Muscle of arm (tissue), 14 donors: ENCODE measurements at places on chromosomes 11 and 22. TPM values are rescaled to one million over a fixed set of nuclear protein-coding genes. Genes with fewer than 3 reads are reported as not detected.
A peak's percentile ranks its signal among the peaks of the same experiment; 100 is the strongest.

DNA sequence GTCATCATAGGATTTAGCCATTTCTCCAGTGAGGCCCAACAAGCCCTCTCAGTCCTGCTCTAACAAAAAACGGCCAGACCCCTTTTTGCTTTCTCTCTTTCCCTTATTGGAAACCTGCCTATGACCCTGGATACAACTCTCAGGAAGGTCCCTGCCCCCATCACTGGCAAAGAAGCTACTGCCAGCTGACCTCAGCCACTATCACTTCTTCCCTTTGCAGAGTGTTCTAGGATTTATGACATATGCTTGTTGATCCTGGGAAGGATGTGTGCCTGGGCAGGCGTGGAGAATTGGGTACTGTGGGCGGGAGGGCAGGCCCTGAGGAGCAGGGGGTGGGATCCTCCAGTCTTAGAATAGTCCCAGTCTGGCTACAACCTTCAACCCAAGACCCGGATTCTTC, 7.5 kb downstream of the PGAP2 start:
- DNase-seq: no peak

GRCh38 chr11:67435031-67435726, 2.3 kb downstream of the PTPRCAP start:
- no peak for DNase-seq

- DNase-seq: no peak
Observed at GRCh38 chr22:39303358-39303757, 16.1 kb downstream of the RPL3 start.

- DNase-seq: no peak
Observed at GRCh38 chr11:12534549-12534948, 139.7 kb upstream of the TEAD1 start.

DNA sequence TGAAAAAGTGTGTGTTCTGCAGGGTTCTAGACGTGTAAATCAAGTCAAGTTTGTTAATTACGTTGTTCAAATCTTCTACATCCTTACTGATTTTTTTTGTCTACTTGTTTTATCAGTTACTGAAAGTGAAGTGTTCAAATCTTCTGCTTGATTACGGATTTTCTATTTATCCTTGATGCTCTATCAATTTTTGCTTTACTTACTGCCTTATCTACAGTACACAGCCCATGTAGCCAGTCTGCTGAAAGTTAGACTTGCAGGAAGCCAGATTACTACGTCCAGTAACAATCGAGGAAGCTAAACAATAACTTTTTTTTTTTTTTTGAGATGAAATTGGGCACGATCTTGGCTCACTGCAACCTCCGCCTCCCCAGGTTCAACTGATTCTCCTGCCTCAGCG, 15.6 kb upstream of the C11orf24 start:
- no peak for DNase-seq

GRCh38 chr11:80432057-80432456, 991.2 kb upstream of the TENM4 start:
- DNase-seq: no peak

- DNase-seq: no peak
Observed at GRCh38 chr11:59204746-59205145, 8.0 kb downstream of the MPEG1 start.

DNA sequence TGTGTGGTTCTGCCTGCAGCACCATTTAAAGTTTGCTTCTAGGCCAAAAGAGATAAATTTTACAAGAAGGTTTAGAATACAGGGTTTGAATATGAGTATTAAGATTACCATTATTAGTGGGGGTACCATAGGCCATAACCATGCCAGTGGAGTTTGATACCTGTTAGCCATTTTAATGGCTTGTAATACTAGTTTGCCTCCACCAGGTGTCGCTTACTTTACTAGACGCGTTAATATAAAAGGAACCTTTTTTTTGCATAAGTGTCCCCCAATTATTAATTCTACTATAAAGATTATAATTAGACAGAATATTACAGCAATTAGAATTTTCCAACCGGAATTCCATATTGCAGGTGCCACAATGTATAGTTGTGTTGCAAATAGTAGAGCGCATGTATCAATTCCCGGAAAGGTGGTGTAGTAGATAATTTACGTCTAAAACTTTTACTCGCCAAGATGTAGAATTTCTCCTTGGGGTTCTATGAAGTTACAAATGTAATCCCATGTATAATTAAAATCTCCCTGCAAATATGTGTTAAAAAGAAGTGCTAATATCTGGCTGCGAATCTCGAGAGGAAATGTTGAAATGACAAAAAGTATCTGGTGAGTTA, 16.1 kb downstream of the MS4A6E start:
- DNase-seq: no peak

GRCh38 chr11:122101625-122102291, 14.3 kb downstream of the BLID start:
- peak; percentile 92 for DNase-seq

DNA sequence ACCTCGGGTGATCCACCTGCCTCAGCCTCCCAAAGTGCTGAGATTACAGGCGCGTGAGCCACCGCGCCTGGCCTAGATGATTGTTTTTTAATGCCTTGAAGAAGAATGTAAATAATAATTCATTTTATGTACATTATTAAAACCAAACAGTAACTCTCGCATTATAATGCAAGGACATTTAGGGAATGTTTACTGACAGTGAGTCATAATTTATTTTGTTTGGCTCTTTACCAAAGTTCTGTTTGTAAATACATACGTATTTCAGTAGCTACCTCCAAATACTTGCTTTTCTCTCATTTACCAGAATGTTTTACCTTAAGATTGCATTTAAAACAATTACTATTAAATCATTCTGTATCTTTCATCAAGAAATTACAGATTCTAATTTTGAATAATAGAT, 3.0 kb downstream of the RAB39A start:
- DNase-seq: no peak

- DNase-seq: peak; percentile 50
Observed at GRCh38 chr11:28566339-28567089, 458.3 kb downstream of the METTL15 start.

- peak; percentile 52 for DNase-seq
Observed at GRCh38 chr11:61294717-61295595, at the start of gene VWCE. TSS of gene VWCE (minus strand) at chr11:61295316. CDS start at chr11:61295037, 279 bp downstream.

GRCh38 chr11:38680166-38680565, 2082.1 kb upstream of the RAG2 start:
- no peak for DNase-seq

DNA sequence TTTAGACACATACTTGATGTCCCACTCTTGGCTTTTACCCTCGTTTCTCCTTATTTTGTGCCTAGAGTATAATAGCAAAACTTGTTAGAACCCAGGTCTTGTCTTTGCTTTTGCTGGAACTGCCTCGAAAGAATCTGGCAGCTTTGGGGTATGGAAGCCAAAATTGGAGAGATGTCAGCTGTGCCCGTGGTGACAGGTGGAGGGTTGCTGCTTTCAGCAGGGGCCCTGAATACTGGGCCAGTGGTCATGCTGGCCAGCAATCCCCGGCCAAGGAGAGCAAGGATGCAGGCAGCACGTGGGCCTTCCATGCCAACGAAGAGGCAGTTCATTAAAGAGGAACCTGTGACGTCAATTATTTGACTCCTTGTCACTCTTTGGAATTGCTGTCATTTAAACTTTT, 181.1 kb downstream of the HIPK3 start:
- DNase-seq: no peak

GRCh38 chr11:17798253-17798652, 63.7 kb downstream of the KCNC1 start:
- no peak for DNase-seq

GRCh38 chr11:74037309-74037708, 28.4 kb upstream of the UCP3 start:
- no peak for DNase-seq

GRCh38 chr22:30079952-30080533, at the start of gene HORMAD2:
TSS of gene HORMAD2 (plus strand) at chr22:30080464. CDS start at chr22:30093953, 13,489 bp downstream.
- no peak for DNase-seq

DNA sequence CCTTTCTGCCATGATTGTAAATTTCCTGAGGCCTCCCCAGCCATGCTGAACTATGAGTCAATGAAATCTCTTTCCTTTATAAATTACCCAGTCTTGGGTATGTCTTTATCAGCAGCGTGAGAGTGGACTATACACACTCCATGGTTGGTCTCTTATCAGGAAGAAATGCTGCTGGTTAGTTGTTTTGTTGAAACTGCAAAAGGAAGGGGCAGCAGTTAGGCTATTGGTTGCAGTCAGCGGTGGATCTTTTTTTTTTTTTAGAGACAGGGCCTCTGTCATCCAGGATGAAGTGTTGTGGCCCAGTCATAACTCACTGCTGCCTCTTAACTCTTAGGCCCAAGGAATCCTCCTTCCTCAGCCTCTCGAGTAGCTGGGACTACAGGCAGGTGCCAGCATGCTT, 51.7 kb downstream of the HSD17B12 start:
- DNase-seq: no peak

DNA sequence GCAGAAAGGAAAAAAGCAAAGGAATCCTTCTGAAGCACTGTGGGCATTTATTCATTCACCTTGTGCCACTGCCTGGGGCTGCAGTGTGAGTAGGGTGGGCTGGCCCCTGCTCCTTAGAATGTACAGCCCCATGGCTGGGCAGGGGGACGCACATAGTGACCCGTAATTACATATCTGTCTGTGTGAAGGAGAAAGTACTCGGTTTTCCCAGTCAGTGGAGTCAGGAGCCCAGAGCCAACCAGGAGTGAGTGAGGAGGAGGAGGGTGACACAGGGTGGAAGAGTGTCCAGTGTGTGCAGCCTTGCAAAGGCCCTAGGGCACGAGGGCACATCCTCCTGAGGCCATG, 91.9 kb downstream of the CDKN1C start:
- DNase-seq: no peak

- no peak for DNase-seq
Observed at GRCh38 chr11:117197516-117198456, 1.4 kb upstream of the TAGLN start.

DNA sequence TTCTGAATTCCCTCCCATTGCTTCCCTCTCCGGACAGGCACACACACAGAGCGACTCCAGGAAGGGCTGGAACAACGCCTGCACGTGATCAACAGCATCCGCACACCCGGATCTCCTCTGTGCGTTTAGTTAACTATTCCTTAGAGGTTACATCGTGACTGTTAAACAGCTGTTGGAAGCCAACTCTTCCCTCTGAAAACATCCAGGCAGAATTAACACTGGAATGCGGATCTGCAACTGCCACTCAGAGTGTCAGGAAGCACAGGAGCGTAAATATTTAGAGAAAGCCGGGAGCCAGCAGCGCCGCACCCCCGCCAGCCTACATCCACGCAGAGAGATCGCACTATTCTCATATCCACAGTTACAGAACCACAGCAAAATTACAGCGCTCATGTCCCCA, 46.2 kb downstream of the SHANK2 start:
- DNase-seq: peak; percentile 42

DNA sequence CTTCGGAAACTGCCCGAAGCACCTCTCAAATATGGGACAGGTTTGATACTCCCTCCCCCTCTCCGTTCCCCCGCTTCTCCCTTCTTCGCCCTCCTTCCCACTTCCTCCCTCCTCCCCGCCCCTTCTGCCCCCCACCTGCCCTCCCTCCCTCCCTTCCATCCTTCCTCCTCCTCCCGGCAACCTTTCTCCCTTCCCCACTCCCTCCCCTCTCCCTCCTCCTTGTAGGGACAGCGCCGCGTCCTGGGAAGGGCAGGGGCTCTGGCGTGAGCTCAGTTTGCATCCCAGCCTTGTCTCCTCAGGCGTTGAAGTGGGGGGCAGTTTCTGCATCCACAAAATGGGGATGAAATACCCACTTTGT, 6.1 kb upstream of the NFAM1 start:
- DNase-seq: no peak

DNA sequence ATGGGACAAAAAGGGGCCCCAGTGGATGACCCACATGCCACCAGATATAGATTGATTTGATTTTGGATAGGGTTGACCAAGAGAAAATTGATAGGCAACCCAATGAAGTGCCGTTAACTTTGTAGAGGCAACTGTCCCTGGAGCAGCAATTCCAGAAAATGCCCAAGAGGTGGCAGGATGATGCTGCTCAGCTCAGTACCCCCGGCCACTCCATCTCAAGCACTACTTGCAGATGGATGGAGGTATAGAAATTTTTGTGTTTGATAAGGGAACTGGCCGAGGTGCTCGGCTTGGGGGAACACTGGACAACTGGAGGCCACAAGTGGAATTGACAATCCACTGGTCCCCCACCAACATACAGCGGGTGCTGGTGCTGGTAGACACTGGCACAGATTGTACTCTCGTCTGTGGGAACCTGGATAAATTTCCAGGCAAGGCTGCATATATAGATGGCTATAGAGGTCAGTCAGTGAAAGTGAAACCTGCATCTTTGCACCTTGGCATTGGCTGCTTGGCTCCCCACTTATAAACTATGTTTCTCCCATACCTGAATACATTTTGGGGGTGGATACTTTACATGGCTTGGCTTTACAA, 86.3 kb downstream of the CCDC83 start:
- DNase-seq: no peak

DNA sequence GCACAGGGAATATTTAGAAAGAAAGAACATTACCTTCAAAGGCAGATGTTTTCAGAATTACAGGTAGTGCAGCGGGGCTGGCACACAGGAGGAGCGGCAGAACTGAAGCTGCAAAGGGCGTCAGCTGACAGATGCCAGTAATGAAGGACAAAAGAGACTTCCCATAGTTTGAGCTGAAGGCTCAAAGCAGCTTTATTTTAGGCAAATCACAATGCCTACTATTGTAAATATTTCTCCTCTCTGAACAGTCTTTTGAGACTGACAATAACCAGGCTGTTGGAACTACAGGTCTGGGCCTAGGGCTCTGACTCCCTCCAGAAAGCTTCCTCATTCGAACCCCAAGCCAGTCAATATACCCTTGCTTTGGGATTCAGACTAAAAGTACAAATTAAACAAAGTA, 256.9 kb upstream of the NARS2 start:
- DNase-seq: no peak

- no peak for DNase-seq
Observed at GRCh38 chr11:97888641-97889040, 1132.1 kb upstream of the CNTN5 start.

Gene RFPL2
- polyA plus RNA-seq: not detected

Gene SOX6
- not detected for polyA plus RNA-seq

Gene GAL
- 0.69 TPM for polyA plus RNA-seq

Gene ZNF280B
- 6.2 TPM for polyA plus RNA-seq

Gene GAL3ST1
- 3.5 TPM for polyA plus RNA-seq

Gene MAFF
- polyA plus RNA-seq: 2.8 TPM

Gene OR4S1
- not detected for polyA plus RNA-seq

Gene APOA4
- not detected for polyA plus RNA-seq

Gene PHETA2
- 15.1 TPM for polyA plus RNA-seq

Gene CD82
- 60.6 TPM for polyA plus RNA-seq

Gene CASP4
- 27.0 TPM for polyA plus RNA-seq

Gene NLRP14
- not detected for polyA plus RNA-seq

Gene PITPNM1
- polyA plus RNA-seq: 13.1 TPM

Gene ZDHHC8
- 31.9 TPM for polyA plus RNA-seq

Gene PDHX
- polyA plus RNA-seq: 23.2 TPM

Gene ISX
- polyA plus RNA-seq: not detected

Gene MS4A3
- polyA plus RNA-seq: not detected

Gene OR52A1
- 0.03 TPM for polyA plus RNA-seq

Gene GLYATL1B
- polyA plus RNA-seq: not detected

Gene RPS6KA4
- polyA plus RNA-seq: 13.4 TPM

Gene CCDC89
- polyA plus RNA-seq: 1.7 TPM

Gene ALX4
- 0.62 TPM for polyA plus RNA-seq

Gene ENTHD1
- not detected for polyA plus RNA-seq

Gene FAM181B
- 0.11 TPM for polyA plus RNA-seq

Gene OR51I1
- not detected for polyA plus RNA-seq

Gene RTN4RL2
- 28.0 TPM for polyA plus RNA-seq

Gene ARVCF
- 129 TPM for polyA plus RNA-seq

Gene SPINDOC
- polyA plus RNA-seq: 22.7 TPM
